Activated naive CD4-positive, alpha-beta T cell treated with anti-CD3 and anti-CD28 coated beads, Interleukin-2, amount 50 U/mL, for 16 hours (primary cell): ENCODE measurements at places on chromosomes 2 and 18.

- DNase-seq = no peak
Measured at GRCh38 chr18:46502444-46502843, 154.6 kb downstream of the LOXHD1 start.

GRCh38 chr2:188726626-188727247, 247.4 kb upstream of the COL3A1 start:
- no peak for DNase-seq

GRCh38 chr2:223294756-223295155, 242.8 kb downstream of the KCNE4 start:
- no peak for DNase-seq

DNA sequence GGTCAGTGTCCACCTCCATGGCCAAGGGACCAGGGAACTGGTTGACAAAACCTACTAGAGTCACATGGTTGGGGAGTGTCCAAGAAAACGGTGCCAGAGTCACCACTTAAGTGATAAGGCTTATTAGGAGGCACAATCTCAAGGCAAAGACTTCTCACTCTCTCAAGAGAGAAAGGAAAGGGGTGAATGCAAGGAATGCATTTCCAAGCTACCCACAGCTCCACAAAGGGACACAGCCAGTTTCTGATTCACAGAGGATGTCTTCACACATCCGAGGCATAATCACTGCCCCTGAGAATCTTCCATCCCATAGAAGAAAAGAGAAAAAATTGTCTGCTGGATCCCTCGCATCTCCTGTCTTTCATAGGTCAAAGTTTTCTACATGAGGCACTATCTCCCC, 269.3 kb downstream of the TNS1 start:
- no peak for DNase-seq

DNA sequence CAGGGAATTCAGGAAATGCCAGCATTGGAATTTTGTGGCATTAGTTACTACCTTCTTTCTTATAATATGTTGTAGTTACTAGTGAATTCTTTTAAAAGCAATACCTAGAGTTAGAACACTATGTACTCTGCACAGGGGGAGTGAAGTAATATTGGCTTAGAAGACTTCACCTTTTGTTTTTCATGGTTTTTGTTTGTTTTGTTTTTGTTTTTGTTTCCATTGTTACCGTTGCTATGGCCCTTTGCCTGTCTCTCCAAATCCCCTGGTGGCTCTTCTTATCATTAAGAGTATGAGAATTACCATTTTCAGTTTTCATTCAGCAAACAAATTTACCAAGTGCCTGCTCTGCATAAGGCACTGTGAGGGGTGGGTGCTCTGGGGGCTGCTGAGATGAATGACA, 160.1 kb downstream of the HAUS1 start:
- DNase-seq = no peak
